Lower lobe of right lung (tissue), 2 donors: ENCODE measurements at places on chromosomes 7 and 10. TPM values are rescaled to one million over a fixed set of nuclear protein-coding genes. Genes with fewer than 3 reads are reported as not detected.

DNA sequence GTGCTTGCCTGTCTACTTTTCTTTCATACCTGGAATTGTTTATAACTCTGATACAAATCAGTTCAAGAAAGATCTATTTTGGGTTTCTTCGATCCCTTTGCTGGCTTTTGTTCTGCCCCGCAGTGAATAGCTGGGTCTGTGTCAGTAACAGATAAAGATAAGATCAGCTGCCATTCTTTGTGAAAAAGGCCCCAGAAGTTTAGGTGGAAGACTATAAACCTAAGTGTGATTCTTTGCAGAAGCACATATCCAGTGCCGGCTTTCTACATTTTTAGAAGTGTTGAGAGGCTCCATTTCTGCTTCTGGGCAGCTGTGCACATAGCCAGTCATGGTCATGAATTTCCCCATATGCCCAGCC, 686.4 kb upstream of the C7orf33 start:
- no peak for DNase-seq

DNA sequence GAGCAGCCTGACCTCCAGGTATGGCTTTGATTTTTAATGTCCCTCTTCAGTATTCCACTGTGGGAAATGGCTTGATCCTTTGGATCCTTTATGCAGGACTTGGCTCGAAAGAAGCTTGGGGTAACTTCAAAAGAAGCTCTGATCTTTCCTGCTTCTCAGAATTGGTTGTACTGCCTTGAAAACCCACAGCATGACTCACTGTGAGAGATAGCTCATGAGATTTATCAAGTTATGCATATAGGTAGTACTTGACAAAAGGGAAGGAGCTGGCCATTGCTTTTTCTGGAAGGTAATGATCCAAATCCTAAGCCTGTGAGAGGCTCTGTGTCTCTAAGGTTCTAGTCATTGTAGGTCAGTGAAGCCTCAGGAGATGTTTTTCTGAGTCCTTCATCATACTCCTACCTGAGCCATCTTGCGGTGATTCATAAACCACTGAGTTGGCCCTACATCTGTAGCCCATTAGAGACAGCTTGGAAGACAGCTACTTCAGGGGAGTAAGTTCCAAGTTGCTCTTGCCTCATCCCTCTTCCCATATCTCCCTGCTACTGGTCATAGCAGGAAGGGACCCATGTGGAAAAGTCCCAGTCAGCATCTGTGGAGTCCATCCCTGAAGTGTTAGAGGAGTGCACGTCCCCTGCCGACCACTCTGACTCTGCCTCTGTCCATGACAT, 36.7 kb upstream of the NFKB2 start:
- no peak for DNase-seq

DNA sequence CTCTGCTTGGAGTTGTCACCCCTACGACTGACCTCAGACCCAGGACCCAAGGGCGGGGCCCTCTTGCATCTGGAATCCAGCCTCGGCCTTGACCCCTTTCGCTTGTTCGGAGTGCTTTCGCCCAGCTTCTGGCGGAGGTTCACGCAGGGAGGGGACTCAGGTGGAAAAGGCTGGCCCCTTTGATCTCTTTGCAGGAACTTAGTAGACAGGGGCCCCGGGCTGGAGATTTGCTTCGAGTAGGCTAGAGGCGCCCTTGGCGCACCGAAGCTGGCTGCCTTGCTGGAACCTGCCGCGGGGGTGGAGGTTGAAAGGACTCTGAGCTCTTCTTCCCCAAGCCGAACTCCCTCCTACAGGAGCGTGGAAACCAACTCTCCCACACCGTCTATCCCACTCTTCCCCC, 255.1 kb downstream of the OTUD1 start:
- DNase-seq = no peak

DNA sequence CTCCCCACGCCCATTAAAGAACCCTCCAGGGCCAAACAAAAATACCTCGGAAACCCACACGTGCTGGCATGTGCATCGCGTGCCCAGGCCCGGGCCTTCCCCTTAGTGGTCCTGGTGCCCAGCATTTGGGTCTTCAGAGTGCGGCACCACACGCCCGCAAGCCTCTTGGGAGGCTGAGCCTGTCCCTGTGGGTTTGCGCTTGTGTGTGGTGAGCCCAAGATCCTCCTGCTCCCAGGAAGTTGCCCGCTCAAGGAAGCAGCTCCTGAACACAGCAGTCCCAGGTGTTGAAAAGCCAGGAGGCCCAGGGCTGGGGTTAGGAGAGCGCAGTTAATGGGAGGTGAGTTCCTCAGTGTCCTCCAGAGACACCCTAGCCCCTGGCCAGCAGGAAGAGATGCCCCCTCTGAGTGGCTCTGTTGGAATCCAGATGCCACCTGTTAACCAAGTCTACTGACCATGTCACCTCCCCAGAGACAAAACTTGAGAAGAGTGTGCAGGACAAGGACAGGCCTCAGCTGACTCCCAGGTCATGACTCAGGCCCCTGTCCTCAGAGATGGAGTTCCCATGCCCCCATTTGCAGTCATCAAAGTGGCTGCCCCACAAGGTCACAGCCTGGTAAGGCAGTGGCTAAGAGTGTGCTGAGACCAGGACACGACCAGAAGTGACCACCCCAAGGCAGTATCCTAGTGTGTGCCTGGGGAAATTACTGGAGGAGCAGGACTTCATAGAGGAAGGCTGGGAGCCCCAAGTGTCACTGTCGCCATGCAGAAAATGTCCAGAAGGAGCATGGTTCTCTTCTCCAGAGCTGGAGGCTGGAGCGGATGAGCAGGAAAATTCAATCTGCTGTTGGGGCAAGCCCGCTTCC, 5.2 kb downstream of the FZD9 start:
- DNase-seq = no peak

- no peak for DNase-seq
Measured at GRCh38 chr7:146731185-146731584, 614.6 kb downstream of the CNTNAP2 start.

The ADAMTS14 gene
- total RNA-seq = 0.53 TPM

DNA sequence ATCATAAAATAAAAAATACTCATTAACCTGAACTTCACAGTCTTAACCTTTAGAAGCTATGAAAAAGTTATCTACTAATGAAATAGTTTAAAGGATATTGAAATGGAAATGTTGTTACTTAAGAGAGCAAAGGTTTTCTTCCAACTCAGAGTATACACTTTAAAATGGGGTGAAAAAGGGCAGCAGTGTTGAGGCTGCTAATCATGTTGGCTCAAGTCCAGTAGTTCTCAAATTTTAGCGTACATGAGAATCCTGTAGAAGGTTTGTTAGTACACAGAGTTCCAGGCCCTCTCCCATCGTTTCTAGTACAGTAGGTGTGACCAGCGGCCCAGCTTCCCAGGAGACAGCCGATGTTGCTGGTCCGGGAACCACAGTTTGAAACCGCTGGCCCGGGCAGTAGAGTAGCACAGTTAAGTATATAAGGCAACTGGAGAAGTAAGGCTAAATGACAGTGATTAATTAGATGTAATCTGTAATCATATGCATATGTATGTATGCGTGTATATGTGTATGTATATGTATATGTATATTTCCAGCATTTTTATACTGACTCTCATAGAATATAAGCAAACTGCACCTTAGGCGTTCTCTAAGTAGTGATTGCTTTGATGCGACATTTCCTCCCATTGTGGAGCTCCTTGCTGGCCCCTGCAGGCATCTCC, 147.2 kb upstream of the PRR15 start:
- no peak for DNase-seq

GRCh38 chr10:128657548-128657947, 531.3 kb upstream of the MKI67 start:
- no peak for DNase-seq

- DNase-seq = no peak
Measured at GRCh38 chr7:79897166-79897565, 237.5 kb upstream of the GNAI1 start.

DNA sequence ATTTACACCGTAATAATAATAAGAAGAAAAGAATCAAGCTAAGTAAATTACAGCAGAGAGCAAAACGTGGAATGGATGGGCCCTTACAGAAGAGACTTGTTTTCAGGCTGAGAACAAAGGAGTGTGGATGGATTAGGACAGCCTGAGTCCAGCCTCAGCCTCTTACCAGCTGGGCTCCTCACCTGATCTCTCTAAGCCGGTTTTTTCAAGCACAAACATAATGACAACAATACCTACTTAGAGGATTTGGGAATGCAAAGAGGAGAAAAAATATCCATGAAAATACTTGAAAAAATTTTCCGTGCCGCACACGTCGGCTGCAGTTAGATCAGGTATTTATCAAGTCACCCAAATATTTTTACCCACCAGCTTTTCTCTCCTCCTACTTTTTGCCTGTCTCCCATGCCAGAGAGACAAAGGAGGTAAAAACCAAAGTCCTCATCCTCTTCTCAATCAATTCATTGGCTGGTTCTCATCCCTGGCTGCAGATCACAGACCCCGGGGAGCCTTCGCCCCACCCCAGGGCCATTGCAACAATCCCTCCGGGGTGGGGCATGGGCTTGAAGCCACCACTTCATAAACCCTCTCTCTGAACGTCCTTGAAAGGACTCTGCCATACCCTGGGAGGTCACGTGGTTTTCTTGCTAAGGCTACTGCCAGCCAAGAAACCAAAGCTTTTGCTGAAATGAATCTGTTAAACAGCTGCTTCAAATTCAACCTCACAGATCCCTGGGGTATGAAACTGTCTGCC, 29.7 kb upstream of the GTF2I start:
- DNase-seq = peak; percentile 58

DNA sequence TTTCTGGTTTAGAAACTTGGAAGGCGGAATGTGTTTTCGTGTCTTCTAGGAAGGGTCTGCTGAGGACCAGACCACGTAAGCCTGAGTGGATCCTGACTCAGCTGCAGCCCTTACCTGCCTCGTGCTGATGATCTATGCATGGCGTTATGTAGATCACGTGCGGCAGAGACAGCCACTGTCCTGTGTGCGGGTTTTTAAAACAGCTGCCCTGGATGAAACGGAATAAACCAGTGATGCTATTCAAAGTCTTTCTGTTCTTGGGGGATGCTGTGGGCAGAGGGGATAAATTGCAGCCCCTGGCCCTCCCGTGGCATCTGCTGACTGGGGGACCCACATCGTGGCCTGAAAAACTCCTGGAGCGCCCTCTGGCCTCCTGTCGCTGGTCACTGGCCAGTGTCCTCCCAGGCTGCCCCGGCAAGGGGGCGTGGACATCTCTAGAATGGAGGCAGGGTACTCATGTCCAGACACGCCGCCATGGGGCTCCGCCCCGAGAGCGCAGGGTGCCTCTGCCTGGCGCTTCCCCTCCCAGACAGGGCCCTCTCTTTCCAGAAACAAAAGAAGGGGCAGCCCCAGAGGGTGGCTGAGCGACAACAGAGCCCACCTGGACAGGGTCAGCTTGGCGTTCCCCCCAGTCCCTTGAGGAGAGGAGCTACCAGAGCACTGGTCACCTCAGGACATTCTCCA, 13.2 kb downstream of the ALKBH4 start:
- no peak for DNase-seq

The UTF1 gene
- not detected for total RNA-seq

The CASTOR2 gene
- total RNA-seq = 9.0 TPM

The BRAF gene
- 43.0 TPM for total RNA-seq

DNA sequence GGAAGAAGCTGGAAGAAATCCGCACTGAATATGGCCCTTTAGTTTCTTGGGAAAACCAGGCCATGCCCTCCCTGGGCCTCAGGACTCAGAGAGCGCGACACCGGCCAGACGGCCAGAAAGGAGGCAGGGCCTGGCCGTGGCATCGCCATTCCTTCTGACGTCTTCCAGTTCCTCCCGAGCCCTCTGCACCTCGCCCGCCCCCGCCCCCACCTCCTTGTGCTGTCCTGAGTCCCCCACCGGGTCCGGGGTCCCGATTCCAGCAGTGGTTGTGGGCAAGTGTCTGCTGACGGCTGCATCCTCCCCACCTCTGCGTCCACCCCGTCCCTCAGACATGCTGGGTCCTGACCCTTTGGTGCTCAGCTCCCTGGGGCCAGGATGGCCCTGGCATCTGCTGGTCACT, 312.1 kb upstream of the SHH start:
- DNase-seq = no peak

GRCh38 chr10:92517034-92517655, 56.7 kb downstream of the IDE start:
- DNase-seq = no peak

DNA sequence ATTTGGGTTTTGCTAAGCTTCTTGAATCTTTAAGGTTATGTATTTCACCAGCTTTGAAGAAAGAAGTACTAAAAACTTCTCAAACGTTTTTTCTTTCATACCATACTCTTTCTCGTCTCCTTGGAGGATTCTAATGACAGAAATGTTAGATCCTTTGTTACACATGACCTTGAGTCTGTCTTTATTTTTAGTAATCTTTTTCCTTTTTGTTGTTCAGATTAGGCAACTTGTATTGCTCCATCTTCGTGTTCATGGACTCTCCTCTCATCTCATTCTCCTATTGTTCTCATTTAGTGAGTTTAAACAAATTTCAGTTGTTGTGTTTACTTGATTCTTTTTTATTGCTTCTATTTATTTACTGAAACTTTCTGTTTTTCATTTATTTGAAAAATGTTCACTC, 73.7 kb downstream of the WDFY4 start:
- no peak for DNase-seq

The ADRB1 gene
- 35.6 TPM for total RNA-seq

GRCh38 chr10:118870467-118871243, 115.9 kb upstream of the CACUL1 start:
- DNase-seq = no peak

- DNase-seq = no peak
Measured at GRCh38 chr7:38524786-38525185, 106.4 kb downstream of the AMPH start.

DNA sequence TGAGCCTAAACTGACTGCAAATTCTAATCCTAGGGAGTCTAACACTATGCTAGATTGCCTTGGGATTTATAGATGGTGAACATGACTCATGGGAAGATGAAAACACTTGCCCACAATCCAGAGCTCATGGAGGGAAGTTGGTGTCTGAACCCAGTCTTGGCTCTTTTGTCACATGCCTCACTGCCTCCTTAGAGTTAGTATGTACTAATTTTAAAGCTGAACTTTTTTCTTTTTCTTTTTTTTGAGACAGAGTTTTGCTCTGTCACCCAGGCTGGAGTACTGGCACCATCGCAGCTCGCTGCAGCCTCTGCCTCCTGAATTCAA, 14.4 kb downstream of the MRPL32 start:
- DNase-seq = no peak

- DNase-seq = no peak
Measured at GRCh38 chr7:140967438-140967837, 42.7 kb upstream of the BRAF start.

The CALCR gene
- total RNA-seq = 0.24 TPM

The LIPJ gene
- total RNA-seq = 0.09 TPM

DNA sequence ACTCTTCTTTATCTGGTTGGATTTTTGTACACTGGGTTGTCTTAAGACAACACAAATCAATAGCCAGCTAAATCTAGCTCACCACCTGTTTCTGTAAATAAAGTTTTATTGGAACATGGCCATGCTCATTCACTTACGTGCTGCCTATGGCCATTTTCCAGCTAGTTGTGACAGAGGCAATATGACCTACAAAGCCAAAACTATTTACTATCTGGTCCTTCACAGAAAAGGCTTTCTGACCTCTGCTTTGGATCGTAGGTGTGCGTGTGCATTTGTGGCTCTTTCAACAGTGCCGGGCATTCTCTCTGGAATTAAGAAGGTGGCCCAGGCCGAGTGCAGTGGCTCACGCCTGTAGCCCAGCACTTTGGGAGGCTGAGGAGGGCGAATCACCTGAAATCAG, 45.5 kb downstream of the NRAP start:
- DNase-seq = no peak
